Stimulated activated CD4-positive, alpha-beta T cell treated with anti-CD3 and anti-CD28 coated beads, Interleukin-12 subunit alpha, Interleukin-12 subunit beta, amount 100 ng/mL, for 4 hours (primary cell): ENCODE measurements at places on chromosomes 5 and 9.
A peak's percentile ranks its signal among the peaks of the same experiment; 100 is the strongest.

DNA sequence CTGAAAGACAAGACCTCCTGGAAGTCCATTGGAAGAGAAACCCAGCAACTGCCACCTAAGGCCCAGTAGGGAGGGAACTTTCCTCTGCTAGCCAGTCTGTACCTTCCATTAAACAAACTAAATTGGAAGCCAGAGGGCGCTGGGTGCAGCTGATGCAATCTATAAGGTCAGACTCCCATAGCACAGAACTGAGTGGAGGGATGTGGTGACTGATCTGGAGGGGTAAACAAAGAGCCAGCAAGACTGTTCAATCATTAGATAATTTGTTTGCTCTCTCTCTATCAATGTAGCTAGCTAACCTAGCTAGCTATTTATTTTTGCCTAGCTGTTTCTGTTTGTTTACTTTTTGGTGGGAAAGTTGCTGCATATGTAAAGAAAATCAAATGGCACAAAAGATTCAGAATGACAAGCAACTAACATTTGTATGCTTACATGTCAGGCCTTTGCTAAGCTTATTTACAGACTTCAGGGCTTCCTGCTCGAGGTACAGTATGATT, 291.8 kb upstream of the DAB2 start:
- DNase-seq, result peak; percentile 9

- peak; percentile 55 for DNase-seq
Observed at GRCh38 chr9:78121488-78121887, 89.9 kb upstream of the GNAQ start.

GRCh38 chr9:5563886-5564285, 53.6 kb downstream of the PDCD1LG2 start:
- DNase-seq, result no peak

DNA sequence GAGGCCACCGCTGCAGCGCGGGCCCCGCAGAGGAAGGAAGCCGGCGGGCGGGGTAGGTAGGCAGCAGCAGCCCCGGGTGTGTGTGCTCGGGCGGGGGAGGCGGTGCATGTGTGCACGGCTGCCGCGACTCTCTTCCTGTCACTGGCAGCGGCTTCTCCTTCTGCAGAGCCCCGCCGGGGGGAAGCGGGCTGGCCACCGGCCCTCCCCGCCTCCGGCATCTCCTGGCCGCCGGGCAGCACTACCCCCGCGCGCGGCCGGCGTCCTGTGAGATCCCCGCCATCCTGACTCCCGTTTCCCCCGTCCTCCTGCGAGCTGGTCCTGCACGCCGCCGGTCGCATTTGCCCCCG, 315 bp downstream of the PIK3R1 start:
- no peak for DNase-seq

- no peak for DNase-seq
Observed at GRCh38 chr5:112142769-112143270, 276.3 kb downstream of the EPB41L4A start.
